ENCODE measurements at places on chromosomes 7 and 10.

- H3K4me1 ChIP-seq, result no peaks in the 10 kb centered on the region
- no peak overlapping the region for H3K4me3 ChIP-seq
- no peaks in the 10 kb centered on the region for H3K36me3 ChIP-seq
These were observed 86.6 kb downstream of the STRA8 start for GRCh38 chr7:135320268-135320667.

DNA sequence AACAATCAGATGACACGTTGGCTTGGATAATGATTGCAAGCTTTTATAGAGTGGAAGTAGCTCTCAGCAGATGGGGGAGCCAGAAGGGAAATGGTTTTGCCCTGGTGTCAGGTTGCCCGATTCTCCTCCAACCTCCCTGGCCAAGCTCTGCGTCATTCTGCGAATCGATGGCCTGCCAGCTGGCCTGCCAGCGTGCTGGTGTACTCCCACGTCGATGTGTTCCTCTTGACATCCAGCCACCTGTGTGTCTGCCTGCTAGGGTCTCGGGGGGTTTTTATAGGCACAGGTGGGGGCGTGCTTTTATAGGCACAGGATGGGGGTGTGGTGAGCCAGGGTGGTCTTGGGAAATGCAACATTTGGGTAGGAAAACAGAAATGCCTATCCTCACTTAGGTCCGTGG lies 4.6 kb downstream of the NET1 start:
- H3K4me1 ChIP-seq, result peaks cover 15% of the 10 kb centered on the region
- H3K27ac ChIP-seq, result no peak overlapping the region

- no peaks in the 10 kb centered on the region for H3K36me3 ChIP-seq
- H3K4me3 ChIP-seq, result no peak overlapping the region
- DNase-seq, result no peak
- H3K4me1 ChIP-seq, result no peaks in the 10 kb centered on the region
- no peak overlapping the region for H3K27ac ChIP-seq
These were observed 499.9 kb upstream of the FZD8 start for GRCh38 chr10:36141856-36142560.

DNA sequence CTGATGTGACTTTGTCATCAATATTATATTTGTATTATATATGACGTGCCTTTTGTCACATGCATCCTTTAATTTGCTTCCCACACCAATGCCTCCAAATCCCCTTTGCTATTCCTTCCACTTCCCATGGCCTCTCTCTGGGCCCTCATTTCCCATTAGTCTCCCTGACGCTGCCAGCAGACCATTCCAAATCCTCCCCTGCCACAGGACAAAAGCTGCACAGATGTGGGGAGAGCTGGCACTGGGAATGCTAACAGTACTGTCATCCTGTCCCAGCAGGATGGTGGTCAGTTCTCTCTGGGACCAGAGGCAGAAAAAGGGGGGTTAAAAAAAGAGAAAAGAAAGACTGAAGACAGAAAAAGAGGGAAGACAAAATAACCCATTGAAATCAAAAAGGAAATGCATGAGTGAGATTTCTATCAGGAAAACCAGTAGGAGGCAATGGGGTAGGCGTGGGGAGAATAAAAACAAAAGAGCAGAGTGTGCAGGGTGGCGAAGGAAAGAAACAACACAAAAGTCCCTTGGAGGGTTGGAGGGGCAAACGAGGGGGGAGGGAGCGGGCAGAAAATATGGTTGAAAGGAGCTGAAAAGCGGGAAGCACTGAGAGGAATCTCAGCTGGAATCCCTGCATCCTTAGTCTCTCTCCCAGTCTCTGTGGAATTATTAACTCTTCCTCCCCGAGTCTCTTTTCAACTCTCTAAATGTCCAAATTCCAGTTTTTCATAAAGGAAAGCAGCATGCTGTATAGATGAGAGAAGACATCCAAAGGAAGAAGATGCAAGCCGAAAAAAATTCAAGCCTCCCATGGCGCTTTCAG lies 59.2 kb upstream of the PTN start:
- no peaks in the 10 kb centered on the region for H3K27me3 ChIP-seq
- H3K4me3 ChIP-seq, result no peak overlapping the region
- H3K36me3 ChIP-seq, result no peaks in the 10 kb centered on the region
- no peak for DNase-seq
- H3K4me1 ChIP-seq, result no peaks in the 10 kb centered on the region
- H3K27ac ChIP-seq, result no peak overlapping the region

GRCh38 chr7:23970193-23970592 lies 260.2 kb downstream of the STK31 start:
- H3K4me1 ChIP-seq, result peaks cover 7% of the 10 kb centered on the region
- no peak overlapping the region for H3K27ac ChIP-seq
- no peaks in the 10 kb centered on the region for H3K27me3 ChIP-seq

- H3K27me3 ChIP-seq, result no peaks in the 10 kb centered on the region
- peak; percentile 88 for DNase-seq
These were observed 851 bp downstream of the MKRN1 start for GRCh38 chr7:140478246-140479061.

- H3K27ac ChIP-seq, result no peak overlapping the region
- H3K4me1 ChIP-seq, result no peaks in the 10 kb centered on the region
- H3K4me3 ChIP-seq, result no peak overlapping the region
- DNase-seq, result no peak
- H3K36me3 ChIP-seq, result no peaks in the 10 kb centered on the region
- H3K27me3 ChIP-seq, result no peaks in the 10 kb centered on the region
These were observed 55.0 kb upstream of the BTBD16 start for GRCh38 chr10:122216047-122216446.

DNA sequence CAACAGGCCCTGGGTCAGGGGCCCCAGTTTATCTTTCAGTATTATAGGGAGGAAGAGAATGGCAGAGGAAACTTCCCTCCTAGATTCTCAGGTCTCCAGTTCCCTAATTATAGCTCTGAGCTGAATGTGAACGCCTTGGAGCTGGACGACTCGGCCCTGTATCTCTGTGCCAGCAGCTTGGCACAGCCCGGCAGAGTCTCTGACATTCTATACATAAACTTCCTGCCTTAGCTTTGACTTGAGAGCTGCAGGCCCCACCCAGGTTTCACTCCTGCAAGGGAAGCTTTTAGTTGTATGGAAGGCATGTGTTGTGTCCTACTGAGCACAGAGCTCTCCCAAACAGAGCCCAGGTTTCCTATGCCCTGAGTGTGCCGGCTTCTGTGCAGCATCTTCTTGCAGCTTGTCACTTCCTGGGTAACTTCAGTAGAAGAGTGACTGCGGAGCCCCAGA lies 205.6 kb upstream of the PRSS58 start:
- no peaks in the 10 kb centered on the region for H3K36me3 ChIP-seq
- no peak overlapping the region for H3K4me3 ChIP-seq
- no peak for DNase-seq
- no peaks in the 10 kb centered on the region for H3K27me3 ChIP-seq

GRCh38 chr7:15688279-15688626 lies 1.8 kb upstream of the MEOX2 start:
- H3K36me3 ChIP-seq, result no peaks in the 10 kb centered on the region
- no peaks in the 10 kb centered on the region for H3K4me1 ChIP-seq
- no peak overlapping the region for H3K4me3 ChIP-seq
- no peak for DNase-seq
- no peak overlapping the region for H3K27ac ChIP-seq
